ENCODE measurements at places on chromosomes 11 and 22.

DNA sequence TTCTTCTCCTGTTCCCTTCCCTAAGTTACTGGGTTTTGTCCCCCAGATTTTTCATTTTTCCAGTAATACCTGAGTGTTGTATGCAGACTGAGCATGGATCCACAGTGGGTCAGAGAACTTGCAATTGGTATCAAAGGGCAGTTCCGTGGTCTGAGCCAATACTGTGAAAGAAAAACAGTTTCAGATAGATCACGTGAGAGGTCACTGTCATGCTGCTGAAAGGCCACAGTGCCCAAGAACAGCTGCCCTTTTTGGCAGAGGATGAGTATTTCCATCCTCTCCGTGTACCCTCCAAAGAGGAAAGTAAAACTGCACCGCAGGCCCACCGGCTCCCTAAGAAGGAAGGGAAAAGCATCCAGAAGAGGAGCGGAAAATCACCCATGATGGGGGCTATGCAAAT lies 73.0 kb upstream of the TBCEL start:
- DNase-seq = no peak

DNA sequence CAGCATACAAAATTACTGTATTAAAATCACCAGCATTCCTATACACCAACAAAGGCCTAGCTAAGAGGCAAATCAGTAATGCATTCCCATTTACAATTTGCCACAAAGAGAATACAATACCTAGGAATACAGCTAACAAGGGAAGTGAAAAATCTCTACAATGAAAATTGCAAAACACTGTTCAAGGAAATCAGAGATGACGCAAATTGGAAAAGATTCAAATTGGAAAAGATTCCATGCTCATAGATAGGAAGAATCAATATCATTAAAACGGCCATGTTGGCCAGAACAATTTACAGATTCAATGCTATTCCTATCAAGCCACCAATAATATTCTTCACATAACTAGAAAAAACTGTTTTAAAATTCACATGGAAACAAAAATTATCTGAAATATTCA lies 123.0 kb upstream of the ANO5 start:
- DNase-seq = no peak

DNA sequence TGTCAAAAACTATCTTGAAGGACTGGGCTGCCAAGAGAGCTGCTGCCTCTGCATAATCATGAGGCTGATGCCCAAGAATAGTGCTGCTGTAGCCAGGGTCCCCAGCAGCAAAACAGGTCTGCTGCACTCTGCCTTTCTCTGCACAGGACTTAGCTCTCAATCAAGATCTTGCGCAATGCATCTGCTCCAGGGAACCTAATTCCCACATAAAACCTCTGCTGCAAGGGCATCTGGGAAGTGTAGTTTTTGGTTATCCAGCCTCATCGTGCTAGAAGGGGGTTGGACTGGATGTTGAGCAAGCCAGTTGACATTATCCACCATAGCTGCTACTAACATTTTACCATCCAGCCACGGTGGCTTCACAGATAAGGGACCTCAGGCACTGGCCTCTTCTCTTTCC lies 192.7 kb downstream of the C11orf91 start:
- no peak for DNase-seq

GRCh38 chr11:117219995-117220394 lies 11.9 kb downstream of the PCSK7 start:
- DNase-seq = no peak

- DNase-seq = no peak
Observed at GRCh38 chr11:115155978-115156377, 348.2 kb downstream of the CADM1 start.

DNA sequence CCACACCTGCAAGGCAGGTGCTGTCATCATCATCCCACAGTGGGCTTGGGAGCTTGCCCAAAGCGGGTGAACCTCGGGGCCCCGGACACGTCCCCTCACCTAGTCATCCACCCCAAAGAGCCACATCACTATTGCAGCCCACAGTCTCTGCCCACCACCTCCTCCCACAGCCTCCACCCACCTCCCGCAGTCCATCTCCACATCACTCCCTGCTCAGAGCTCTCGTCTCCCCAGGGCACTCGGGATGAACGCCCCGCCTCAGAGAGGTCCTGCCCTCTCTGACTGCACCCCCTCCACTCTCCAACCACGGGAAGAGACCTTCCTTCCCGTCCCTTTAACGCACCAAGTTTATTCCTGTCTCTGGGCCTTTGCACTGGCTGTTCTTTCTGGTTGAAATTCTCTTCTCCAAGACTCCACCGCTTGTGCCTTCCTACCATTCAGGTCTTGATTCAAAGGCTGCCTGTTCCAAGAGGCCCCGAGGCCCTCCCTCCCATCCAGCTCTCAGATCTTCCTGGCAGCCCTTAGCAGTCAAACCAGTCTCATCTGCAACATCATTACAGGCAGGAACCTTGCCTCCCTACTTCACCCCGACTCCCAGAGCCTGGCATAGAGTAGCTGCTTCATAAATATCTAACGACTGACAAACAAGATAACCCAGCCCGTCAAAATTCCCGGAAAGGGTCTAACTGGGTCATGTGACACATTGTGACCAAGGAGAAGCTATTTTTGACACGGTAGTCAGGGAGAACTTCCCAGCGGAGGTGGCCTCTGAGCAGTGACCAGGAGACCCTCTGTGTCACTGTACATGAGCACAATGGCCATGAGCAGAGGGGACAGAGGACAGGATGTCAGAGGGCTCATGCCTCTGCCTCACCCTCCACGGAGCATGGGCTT lies 11.1 kb downstream of the KCNJ4 start:
- no peak for DNase-seq

DNA sequence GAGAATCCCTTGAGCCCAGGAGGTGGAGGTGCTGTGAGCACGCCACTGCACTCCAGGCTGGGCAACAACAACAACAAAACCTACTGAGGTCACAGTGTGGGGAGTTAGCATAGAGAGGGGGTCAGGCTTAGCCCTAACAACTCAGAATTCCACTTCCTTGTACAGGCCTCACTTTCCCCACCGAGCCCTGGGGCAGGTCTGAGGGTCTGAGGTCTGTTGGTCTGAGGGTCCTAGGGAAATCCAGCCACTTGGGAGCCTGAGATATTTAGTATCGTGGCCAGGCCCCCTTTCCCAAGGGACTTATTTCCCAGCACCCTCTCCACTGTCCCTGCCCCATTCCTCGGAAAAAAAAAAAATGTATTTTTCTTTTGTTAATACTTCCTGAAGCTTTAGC lies 34.8 kb upstream of the HORMAD2 start:
- no peak for DNase-seq

DNA sequence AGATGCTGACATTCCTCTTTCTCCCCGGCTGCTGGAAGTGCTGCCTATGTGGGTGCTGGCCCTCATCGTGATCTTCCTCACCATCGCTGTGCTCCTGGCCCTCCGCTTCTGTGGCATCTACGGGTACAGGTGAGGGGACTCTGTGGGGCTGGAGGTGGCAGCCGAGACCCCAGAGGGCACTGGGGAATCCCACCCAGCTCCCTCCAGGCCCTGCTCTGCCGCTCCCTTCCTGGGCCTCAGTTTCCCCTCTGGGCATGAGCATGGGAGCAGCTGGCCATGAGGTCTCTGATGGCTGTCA lies 21.8 kb downstream of the CSF2RB start:
- no peak for DNase-seq

- no peak for DNase-seq
Observed at GRCh38 chr11:33268945-33269540, 11.9 kb downstream of the HIPK3 start.

- no peak for DNase-seq
Observed at GRCh38 chr11:17531636-17532113, 12.5 kb downstream of the USH1C start.

DNA sequence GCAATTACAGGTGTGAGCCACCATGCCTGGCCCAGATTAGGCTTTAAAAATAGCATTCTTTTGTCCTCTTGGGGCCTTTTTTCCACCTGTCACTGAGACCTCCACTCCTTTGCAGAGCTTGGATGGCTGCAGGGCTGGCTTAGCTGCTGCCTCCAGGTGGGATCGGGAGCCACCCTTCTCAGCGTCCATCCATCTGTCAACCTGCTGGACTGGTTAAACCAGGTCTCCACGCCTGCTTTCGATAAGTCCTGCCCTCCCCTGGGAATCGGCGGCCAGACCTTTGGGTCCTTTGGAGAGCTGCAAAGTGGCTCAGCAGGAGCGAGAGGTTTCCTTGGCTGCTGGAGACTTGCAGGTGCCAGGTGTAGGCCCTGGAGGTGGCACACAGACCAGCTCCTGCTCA lies 23.4 kb upstream of the GRAMD4 start:
- no peak for DNase-seq

- no peak for DNase-seq
Observed at GRCh38 chr22:46063846-46064227, 86.5 kb upstream of the PPARA start.

DNA sequence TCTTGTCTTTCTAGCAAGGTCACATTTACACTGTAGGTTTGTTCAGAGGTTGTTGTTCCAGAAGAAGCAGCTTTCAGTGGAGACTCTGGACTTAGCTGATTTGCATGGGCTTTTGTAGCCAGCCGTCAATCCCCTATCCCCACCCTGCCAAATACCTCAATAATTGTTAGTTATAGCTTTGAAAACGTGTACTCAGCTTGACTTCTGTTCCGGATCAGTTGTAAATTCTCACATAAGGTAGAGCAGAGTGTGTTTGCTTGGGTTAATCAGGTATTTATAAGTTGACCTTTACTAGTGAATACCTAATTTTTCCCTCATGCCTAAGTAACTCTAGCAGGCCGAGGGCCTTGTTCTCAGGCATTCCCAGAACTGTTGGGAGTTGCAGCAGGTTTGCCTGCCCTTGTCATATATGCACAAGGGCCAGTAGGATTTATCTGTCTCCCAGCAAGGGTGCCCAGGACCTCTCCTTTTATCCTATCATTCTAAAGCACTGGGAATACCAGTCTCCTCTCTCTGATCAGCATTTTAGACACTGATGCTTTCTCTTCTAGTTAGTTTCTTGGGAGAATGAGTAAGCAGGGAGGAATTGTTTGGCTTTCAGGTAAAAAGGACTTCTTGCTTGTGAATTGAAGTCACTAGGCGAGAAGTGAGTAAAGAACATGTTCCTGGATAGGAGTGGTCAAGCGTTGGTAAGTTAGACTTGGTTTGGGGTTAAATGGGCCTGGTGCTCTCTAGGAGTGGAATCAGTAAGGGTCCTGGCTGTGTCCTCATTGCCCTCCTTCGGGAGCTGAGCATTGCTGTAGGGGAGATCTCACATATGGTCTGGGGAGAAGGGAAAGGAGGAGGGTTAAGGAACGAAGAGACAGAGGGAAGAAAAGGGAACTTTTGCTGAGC lies 22.1 kb downstream of the STIM1 start:
- no peak for DNase-seq

DNA sequence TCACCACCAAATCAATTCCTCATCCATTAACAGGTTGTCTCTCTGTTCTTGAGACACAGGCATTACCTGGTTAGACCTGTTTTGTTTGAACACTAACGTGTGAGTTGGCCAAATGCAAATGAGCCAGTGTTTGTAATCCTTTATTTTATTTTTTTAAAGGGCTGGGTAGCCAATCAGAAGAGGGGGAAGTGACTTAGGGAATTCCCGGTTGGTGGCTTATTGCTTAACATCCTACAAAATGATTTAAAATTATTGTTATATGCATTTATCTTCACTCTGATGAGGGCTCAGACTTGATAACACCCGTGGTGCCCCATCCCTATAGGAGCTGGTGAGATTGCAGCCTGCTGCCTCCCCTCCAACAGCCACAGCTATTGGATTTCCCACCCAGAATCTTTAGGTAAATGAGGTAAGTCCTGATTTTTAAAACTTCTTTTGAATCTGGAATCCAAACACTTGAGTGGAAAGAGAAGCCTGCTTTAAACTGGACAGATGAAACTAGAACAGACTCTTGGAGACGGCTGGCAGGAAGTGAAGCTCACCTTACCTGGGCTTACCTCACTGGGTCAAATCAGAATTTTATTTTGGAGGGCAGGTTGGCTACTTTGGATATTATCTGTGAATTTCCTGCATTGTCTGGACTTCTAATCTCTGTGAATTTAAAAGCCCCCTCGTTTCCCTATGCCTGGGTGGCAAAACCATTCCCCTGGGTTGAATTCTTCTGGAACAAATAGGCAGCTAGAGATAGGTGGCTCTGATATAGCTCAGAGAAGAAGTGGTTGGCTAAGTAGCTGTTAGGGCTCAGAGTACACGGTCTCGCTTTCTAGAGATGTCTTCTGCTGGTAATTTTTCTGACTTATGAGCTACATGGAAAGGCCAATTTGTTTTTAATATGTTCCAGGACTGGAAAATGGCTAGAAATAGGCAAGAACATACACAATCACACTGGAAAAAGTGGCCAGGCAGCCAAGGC lies at the start of gene EHF:
Gene EHF, plus strand, starts transcription at position 274 of the 973 bp plus-strand sequence. CDS start 21,538 bp downstream, outside the sequence.
- DNase-seq = no peak

- no peak for DNase-seq
Observed at GRCh38 chr11:84372381-84372950, 1086.3 kb upstream of the CCDC90B start.

DNA sequence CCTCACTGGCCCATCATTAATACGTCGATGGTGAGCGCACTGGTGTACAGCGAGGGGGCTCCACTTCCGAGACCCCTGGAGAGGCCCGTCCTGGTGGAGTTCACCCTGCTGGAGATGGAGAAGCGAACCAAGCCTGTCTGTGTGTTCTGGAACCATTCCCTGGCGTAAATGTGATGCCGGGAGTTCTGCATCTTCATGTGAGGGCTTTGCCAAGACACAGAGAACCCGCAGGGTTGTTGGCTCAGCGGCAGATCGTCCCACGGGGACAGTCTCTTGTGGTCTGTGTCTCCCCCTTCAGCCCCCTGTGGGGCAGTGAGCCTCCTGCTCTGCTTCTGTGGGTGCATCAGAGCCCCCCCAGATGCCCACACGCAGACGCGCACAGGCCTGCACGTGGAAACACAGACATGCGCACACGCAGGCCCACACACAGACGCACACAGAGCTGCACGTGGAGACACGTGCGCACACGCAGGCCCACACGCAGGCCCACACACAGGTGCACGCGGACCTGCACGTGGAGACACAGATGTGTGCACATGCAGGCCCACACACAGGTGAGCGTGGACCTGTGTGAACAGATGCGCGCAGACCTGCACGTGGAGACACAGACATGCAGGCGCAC lies 55.8 kb upstream of the PRODH start:
- no peak for DNase-seq

- DNase-seq = no peak
Observed at GRCh38 chr11:83118814-83119213, 38.1 kb upstream of the PCF11 start.

All from Jurkat, Clone E6-1 (cell line).